ENCODE measurements at places on chromosomes 2 and 18. TPM values are rescaled to one million over a fixed set of nuclear protein-coding genes. Genes with fewer than 3 reads are reported as not detected.

The HOXD1 gene
- polyA plus RNA-seq, result 0.03 TPM

DNA sequence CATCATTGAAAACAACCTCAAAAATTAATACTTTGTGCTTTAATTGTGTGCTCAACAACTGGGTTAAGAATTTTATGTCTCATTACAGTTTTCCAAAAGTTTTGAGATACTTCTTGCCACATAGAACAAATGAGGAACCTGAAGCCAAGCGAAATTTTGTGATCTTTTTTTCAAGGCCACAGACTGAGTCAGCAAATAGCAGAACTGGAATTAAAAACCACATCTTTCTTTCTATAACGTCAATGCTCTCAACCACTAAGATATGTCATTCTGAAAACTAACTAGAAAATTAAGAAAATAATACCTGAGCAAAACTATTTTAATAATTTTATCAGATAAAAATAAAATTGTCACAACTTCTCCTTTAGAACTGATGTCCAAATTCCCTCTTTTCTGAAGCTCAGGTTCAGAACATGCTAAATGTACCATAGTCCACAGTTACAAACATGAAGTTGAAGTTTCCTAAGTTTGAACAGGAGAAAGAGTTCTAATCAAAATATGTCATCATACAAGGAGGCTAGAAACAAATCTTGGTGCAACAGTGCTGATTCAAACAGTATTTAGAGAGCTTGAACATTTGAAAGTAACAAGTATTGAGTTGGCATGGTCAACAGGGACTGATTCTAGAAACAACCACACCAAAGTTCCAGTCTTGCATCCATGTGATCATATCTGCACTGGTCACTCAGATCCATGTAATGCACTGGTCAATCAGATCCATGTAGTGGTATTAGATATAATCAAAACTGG, 27.6 kb upstream of the CALCRL start:
- H3K4me3 ChIP-seq, result no peak overlapping the region
- no peaks in the 10 kb centered on the region for H3K27me3 ChIP-seq
- DNase-seq, result no peak
- H3K36me3 ChIP-seq, result peaks cover 6% of the 10 kb centered on the region
- peak overlapping the region; percentile 56 for H3K27ac ChIP-seq

- no peaks in the 10 kb centered on the region for H3K27me3 ChIP-seq
- H3K4me1 ChIP-seq, result peaks cover 36% of the 10 kb centered on the region
- no peak for DNase-seq
- no peak overlapping the region for H3K4me3 ChIP-seq
- H3K27ac ChIP-seq, result no peak overlapping the region
Observed at GRCh38 chr18:38634117-38634516, 1068.5 kb upstream of the CELF4 start.

The GPR45 gene
- polyA plus RNA-seq, result not detected

The PLCD4 gene
- 0.23 TPM for polyA plus RNA-seq

DNA sequence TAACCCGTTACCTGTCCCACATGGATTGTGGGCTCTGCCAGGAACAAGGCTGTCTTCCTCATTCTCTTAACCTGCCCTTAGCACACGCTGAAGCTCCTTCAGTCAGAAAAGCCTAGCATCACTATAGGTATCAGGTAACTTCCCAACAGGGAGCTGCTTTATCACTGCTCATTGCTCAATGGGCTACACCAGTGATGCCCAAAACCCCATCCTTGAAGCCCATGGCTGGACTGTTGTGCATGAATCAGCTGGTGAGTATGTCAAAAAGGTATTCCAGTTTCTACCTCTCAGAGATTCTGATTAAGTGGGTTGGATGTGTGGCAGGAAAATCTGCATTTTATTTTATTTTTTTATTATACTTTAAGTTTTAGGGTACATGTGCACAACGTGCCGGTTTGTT, 362.2 kb downstream of the LRATD1 start:
- no peak for DNase-seq
- H3K27me3 ChIP-seq, result no peaks in the 10 kb centered on the region
- no peak overlapping the region for H3K4me3 ChIP-seq
- H3K27ac ChIP-seq, result no peak overlapping the region

The OR6B2 gene
- not detected for polyA plus RNA-seq

GRCh38 chr2:112658839-112659667, 13.3 kb downstream of the SLC20A1 start:
- DNase-seq, result no peak
- no peak overlapping the region for H3K4me3 ChIP-seq
- H3K4me1 ChIP-seq, result no peaks in the 10 kb centered on the region
- H3K36me3 ChIP-seq, result peaks cover 38% of the 10 kb centered on the region
- H3K27me3 ChIP-seq, result no peaks in the 10 kb centered on the region
- no peak overlapping the region for H3K27ac ChIP-seq

- H3K4me3 ChIP-seq, result no peak overlapping the region
- H3K27me3 ChIP-seq, result no peaks in the 10 kb centered on the region
- H3K4me1 ChIP-seq, result peaks cover 2% of the 10 kb centered on the region
Observed at GRCh38 chr18:62445386-62445917, 77.4 kb upstream of the ZCCHC2 start.

- H3K27me3 ChIP-seq, result no peaks in the 10 kb centered on the region
- H3K4me3 ChIP-seq, result no peak overlapping the region
- H3K27ac ChIP-seq, result no peak overlapping the region
- DNase-seq, result no peak
- no peaks in the 10 kb centered on the region for H3K4me1 ChIP-seq
Observed at GRCh38 chr2:24785671-24786321, 7.4 kb downstream of the PTRHD1 start.

- no peak overlapping the region for H3K27ac ChIP-seq
- H3K4me3 ChIP-seq, result no peak overlapping the region
- no peaks in the 10 kb centered on the region for H3K27me3 ChIP-seq
- H3K36me3 ChIP-seq, result no peaks in the 10 kb centered on the region
Observed at GRCh38 chr2:115652652-115653051, 1210.2 kb downstream of the DPP10 start.

The ZDBF2 gene
- 2.3 TPM for polyA plus RNA-seq

- H3K27me3 ChIP-seq, result no peaks in the 10 kb centered on the region
- H3K27ac ChIP-seq, result no peak overlapping the region
- no peaks in the 10 kb centered on the region for H3K4me1 ChIP-seq
- H3K36me3 ChIP-seq, result no peaks in the 10 kb centered on the region
Observed at GRCh38 chr18:63758615-63759240, 16.5 kb upstream of the SERPINB7 start.

Data from heart right ventricle (tissue), 16 donors.